ENCODE measurements at places on chromosomes 6 and 20.

GRCh38 chr6:25934156-25934555 is 3.7 kb upstream of the SLC17A2 start:
- no peak for DNase-seq

DNA sequence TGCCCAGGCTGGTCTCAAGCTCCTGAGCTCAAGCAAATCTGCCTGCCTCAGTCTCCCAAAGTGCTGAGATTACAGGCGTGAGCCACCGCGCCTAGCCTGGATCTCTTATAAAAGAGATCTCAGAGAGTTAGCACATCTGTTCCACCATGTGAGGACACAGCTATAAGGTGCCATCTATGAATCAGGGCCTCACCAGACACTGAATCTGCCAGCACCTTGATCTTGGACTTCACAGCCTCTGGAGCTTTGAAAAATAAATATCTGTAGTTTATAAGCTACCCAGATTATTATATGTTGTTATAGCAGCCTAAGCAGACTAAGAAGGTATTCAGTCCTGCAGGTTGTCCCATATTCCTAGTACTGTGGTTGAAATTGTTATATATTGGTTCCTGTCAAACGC is 33.2 kb upstream of the SHLD1 start:
- DNase-seq, result no peak

GRCh38 chr6:157642736-157643135 is 180.3 kb upstream of the SNX9 start:
- no peak for DNase-seq

GRCh38 chr6:53067849-53068361 is 2.7 kb downstream of the FBXO9 start:
- no peak for DNase-seq

GRCh38 chr6:8819446-8819845 is 384.1 kb upstream of the SLC35B3 start:
- DNase-seq, result no peak

Data from stimulated activated CD8-positive, alpha-beta memory T cell treated with anti-CD3 and anti-CD28 coated beads, Interleukin-4, amount 100 ng/mL, for 48 hours (primary cell).